Brain pericyte (primary cell): ENCODE measurements at places on chromosomes 3 and 15.

DNA sequence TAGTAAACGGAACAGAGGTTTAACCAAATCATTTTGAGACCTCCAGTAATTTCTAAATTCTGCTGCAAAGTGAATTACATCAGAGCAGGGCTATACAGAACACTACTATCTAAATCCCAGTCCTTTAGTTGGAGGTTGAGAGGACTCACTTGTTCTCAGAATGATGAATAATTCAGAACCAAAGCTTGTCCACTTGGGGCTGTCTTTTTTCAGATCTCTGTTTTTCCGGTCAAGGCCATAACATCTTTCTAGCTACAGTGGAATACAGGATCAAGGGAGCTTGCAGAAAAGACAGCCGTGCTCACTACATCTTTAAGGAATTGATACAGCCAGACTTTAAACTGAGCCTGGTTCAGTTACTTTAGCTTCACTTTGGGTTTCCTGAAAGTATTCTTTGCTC is 194.5 kb downstream of the EFHB start:
- no peak for DNase-seq

GRCh38 chr3:142993958-142994442 is 7.4 kb upstream of the U2SURP start:
- DNase-seq: no peak

- DNase-seq: no peak
Measured at GRCh38 chr3:197746801-197747237, 2.9 kb upstream of the FYTTD1 start.

GRCh38 chr3:7270731-7271130 is 409.8 kb downstream of the GRM7 start:
- DNase-seq: no peak

- DNase-seq: no peak
Measured at GRCh38 chr15:73504885-73505284, 61.9 kb downstream of the REC114 start.

- no peak for DNase-seq
Measured at GRCh38 chr3:71924721-71925120, 139.8 kb upstream of the PROK2 start.

GRCh38 chr3:147267434-147267833 is 138.9 kb downstream of the ZIC4 start:
- DNase-seq: no peak

- DNase-seq: no peak
Measured at GRCh38 chr15:59349680-59350420, 22.8 kb downstream of the MYO1E start.

DNA sequence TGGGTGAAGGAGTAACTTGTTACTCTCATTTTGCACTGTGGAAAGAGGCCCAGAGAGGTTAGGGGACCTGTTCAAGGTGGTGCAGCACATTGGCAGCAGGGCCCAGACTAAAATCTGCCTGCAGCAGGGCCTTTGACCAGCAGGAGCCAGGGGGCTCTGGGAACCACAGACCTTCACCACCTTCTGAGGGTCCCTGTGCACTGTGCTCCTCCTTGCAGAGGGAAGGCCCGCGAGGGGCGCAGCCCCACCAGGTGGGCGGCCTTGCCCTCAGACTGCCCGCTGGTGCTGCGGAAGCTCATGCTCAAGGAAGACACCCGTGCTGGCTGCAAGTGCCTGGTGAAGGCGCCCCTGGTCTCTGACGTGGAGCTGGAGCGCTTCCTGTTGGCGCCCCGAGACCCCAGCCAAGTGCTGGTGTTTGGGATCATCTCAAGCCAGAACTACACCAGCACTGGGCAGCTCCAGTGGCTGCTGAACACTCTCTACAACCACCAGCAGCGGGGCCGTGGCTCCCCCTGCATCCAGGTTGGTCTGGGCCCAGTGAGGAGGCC is 61.5 kb upstream of the FGD5 start:
- DNase-seq: no peak

DNA sequence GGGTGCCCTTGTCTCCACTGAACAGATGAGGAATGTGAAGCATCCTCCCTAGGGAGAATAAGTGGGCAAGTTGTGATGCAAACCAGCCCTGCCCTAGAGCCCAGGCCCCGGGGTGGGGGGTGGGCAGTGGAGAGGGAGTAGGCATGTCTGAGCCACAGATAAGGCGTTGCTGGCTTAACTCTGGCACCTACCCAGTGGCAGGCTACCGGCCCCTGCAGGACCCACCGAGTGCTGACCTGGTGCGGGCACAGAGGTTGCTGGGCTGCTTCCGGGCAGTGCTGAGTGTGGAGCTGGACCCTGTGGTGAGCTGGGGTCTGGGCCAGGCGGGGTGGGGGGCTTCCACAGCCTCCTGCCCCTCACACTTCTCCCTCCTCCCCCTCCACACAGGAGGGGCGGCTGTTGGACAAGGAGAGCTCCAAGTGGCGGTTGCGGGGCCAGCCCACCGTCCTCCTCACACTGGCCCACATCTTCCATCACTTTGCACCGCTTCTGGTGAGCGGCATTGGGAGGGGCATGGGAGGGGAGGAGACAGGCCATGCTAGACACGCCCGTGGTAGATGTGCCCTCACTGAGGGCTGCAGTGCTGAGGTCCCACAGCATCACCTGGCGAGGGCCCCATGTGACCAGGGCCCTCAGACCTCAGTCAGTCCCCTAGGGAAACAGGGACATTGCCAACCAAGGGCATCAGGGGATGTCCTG is 10.1 kb downstream of the RNF123 start:
- DNase-seq: no peak

- no peak for DNase-seq
Measured at GRCh38 chr3:72412340-72412956, 435.8 kb downstream of the SHQ1 start.

DNA sequence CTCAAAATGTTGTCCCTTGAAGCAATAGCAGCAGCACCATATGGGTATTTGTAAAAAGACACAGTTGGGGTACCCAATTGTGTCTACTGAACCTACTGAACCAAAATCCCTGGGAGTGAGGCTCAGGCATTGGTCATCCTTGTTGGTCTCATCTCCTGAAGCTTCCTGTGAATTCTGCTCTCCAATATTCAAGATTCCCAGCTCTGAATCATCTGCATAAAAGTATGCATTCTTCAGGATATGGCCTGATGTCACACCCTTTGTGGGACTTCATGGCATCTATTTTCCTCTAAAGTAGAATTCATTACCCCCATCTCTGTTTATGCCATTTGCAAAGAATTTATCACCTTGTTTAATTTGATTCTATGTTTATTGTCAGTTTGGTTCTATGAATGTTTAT is 13.3 kb upstream of the PTX3 start:
- no peak for DNase-seq

DNA sequence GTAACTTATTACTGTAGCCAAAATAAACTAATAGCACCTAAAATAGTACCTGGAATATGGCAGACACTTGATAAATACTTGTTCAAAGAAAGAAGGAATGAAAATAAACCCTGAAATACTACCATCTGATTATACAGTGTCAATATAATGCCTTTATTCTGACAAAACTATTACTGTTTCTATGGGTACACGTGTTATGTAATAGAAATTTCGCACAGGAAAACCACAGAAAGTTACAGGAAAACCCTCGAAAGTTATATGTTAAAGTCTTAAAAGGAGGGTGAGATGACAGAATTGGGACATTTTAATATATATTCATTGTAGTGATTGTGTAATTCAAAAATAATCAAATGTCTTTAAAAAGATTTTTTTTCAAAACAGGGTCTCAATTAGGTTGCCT is 28.8 kb downstream of the ETFA start:
- no peak for DNase-seq
